ENCODE measurements at places on chromosomes 2 and 18.

GRCh38 chr18:7908681-7909299, 341.7 kb downstream of the PTPRM start:
- DNase-seq: no peak

DNA sequence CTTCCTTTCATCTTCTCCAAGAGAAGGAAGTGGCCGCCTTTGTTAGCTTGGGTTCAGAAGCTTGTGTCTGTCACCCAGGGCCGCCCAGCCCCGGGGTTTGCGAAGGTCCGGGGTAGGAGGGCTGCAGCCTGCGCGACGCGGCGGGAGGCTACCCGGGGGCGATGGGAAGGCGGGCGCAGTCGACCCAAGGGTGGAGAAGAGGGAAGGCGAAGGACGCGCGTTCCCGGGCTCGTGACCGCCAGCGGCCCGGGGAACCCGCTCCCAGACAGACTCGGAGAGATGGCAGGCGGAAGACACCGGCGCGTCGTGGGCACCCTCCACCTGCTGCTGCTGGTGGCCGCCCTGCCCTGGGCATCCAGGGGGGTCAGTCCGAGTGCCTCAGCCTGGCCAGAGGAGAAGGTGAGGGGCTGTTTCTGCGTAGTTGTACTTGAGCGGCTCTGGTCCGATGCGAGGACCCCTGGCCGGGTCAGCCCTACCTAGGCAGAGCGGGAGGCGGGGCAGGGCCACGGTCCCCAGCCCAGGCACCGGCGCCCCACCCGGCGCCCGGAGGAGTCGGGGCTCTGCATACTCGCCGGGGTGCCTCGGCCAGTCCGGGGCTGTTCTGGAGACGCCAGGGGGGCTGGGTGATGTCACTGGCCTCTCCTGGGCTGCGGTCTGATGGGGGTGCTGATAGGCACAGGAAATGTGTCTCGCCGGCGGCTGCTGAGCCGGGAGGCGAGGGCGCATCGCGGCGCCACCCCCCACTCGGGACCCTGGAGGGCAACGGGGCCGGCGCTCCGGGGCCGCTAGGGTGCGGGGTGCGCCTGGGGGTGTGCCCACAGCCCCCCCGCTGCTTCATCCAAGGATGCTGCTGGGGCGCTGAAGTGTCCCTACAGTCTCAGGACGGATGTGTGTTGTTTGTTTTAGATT, at the start of gene QPCT:
Gene QPCT (plus strand): TSS at position 178 of the 909 bp plus-strand sequence. CDS start 102 bp downstream, at position 280.
- DNase-seq: peak; percentile 79

DNA sequence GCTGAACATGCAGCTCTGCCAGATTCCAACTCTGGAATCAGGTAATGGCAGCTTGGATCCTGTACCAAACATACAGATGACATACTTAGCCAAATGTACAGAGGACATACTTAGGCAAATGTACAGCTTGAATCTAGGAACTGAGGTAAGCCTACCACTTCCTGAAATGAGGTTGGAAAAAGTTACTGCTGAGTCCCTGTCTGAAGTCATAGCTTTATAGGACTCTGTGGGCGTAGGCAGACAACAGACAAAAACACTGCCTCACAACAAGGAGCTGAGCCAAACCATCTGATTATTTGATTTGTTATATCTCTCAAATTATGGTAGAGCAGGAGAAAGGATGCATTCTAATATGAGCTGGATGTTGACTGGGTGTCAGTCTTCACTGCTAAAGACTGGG, 290.2 kb upstream of the TCF4 start:
- DNase-seq: no peak

DNA sequence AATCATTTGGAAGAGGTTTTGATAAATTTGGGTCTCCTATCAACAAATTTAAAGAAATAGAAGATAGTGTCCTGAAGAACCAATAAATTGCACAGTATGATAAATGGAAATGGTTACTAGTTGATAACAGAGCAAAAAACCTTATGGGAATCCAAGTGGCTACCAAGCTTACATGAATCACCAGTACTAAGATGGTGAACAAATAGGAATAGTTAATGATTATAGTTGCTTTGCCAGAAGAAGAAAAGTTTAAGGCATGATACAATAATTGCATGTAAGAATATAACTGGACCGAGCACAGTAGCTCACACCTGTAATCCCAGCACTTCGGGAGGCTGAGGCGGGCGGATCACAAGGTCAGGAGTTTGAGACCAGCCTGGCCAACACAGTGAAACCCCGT, 19.6 kb upstream of the INO80D start:
- no peak for DNase-seq

DNA sequence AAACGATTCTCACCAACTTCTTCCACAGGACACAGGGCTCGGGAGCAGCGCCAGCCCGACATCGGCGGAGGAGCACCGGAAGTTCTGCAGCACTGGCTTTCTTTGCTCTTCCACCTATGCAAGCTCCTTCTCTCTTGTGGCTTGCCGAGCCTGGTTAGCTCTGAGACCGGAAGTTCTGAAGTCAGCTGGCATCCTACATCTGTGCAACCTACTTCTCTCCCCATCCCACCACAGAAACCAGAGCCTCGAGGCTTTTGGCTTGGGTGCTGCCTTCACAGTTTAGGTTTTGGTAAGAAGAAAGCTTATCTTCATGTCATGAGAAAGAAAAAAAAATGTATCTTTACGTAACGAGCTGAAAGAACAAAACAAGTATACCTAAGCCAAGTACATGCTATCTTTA, 111.7 kb downstream of the ANKRD44 start:
- DNase-seq: no peak
